ENCODE measurements at places on chromosomes 11 and 22.
A peak's percentile ranks its signal among the peaks of the same experiment; 100 is the strongest.

DNA sequence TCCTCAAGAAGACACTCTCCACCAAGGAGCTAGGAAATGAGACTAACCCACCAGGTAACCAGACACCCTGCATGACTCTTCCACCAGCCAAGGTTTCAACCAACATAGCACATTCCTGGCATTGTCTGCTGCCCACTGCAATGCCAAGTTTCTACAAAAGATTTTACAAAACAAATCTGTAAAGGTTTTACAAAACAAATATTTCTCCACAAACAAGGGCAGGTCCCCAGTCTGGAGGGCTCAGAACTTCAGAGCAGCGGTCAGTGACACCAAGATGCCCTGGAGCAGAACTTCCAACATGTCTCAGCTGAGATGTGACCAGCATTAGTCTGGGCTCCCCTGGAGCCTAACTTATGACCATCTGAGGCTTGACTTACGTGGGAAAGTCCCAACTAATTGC is 14.0 kb downstream of the GALNT18 start:
- no peak for DNase-seq

DNA sequence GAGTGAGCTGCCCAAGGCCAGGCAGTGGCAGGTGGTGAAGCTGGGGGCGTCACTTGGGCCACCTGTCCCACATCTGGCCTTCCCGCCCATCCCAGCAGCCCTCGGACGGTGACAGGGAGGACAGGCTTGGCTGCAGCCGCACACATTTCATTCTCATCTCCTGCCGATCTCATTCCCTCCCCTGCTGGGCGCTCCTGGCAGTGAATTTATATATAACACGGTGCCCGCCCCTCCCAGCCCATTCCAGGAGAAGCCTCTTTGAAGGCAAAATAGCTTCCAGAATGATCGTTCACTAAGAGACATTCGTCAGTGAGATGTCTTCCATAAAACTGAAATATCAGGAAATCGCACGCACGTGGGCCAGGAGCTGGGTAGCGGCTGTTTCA is 861.3 kb downstream of the TBC1D22A start:
- DNase-seq, result no peak

- DNase-seq, result no peak
Measured at GRCh38 chr22:41672780-41673509, 15.7 kb downstream of the SNU13 start.

DNA sequence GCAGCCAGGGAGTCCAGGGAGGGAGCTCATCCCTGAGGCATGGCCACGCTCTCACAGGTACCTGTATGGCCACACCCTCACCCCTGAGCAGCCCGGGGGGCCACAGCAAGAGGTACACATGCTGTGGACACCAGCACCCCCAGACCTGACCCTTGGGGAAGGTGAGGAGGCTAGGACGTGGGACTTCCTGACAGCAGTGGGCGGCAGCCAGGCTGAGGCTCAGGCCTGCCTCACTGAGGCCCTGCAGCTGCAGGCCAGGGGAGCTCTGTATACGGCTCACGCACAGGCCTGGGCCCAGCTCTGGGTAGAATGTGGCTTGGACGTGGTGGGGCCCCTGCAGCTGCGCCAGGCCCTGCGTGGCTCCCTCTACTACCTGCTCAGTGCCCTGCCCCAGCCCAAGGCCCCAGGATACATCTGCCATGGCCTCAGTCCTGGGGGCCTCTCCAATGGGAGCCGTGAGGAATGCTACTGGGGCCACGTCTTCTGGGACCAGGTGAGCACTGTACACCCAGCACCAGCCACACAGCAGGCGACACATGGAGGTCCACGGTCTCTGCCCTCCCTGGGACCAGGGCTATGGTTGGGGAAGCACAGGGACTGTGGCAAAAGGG is 1.8 kb downstream of the PGGHG start:
- DNase-seq, result no peak

DNA sequence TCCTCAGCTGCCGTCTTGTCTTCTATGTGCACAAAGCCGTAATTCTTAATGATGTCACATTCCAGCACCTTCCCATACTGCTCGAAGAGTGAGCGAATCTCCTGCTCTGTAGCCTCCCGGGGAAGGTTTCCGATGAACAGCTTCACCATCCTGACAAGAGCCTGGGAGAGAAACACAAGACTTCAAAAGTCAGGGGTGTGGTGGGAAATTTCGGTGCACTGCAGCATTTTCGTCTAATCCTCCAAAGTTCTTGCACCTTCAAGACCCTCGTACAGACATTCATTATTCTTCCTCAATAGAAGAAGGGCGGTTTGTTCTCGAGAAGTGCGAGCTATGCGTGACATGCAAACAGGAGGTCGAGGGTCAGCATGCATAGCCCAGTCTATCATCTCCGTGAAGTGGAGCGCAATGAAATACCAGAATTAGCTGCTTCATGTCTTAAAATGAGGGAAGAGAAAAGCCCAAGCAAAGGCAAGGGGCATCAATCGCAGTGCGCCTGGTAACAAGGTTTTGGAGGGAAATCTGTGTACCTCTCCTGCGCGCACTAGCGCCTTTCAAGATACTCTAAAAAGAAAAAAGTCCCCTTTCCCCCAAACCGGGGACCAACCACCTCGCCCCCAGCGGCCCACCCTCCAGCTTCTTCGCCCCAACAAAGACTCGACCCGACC is 622 bp downstream of the RBM4B start:
- no peak for DNase-seq

DNA sequence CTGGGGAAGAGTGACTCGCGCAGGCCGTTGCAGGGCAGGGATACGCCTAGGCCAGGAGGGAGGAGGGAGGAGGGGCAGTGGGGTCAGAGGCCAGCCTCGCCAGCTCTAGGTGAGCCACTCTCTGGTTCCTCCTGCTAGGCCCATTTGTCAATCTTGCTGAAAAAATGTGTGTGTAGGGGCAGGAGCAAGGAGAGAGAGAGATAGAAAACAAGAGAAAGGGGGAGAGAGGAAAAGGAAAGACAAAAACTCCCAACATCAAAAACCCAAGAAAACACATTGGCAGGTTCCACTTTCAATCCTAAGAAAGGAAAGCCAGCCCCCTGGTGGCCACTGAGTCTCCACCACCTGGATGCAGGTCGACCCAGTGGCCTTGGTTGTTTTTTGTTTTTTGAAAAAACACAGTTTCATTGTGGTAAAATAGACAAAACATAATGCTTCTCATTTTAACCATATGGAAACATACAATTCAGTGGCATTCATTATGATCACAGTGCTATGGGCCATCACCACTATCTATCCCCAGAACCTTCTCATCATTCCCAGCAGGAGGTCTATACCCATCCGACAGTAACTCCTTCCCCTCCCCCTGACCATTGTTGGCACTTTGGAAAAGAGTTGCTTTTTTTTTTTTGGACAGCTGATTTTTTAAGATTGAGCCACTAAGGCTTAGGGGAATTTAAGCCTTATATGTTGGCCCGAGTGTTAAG is 10.9 kb downstream of the OMP start:
- no peak for DNase-seq

GRCh38 chr11:35223371-35223796 is 84.4 kb downstream of the CD44 start:
- DNase-seq, result peak; percentile 25

DNA sequence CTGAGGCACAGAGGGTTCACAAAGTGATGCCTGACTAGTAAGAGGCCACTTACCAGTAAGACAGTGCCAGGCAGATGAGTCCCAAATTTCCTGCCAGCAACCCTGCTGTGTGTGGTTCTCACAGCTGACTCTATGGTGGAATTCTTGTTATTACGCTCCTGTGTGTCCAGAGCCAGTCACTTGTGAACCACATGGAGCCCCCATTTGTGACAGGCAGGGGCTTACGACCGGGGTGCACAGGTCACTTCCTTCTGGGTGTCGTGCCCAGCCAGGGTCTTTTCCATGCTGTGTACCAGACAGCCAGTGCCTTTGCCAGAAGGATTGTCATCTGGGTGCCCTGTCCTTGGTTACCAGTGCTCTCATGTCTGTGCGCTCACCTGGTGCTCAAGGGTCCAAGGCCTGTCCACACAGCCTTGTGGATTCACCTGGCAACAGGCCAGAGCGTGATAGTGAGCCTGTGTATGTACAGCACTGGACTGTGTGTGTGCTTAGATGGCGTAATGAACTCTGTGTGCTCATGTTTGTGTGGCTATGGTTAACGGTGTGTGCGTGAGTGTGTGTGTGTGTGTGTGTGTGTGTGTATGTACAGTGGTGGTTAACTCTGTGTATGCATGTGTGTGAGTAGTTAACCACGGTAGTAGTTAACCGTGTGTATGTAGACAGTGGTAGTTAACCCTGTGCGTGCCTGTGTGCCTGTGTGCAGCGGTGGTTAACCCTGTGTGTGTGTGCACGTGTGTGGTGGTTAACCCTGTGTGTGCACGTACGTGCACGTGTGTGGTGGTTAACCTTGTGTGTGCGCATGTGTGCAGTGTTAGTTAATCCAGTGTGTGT is 18.6 kb downstream of the GRAMD4 start:
- no peak for DNase-seq

GRCh38 chr22:27801616-27802345 is at the start of gene MN1:
Gene MN1, minus strand, starts transcription at chr22:27801756. Its CDS starts 1,213 bp downstream, at chr22:27800543.
- peak; percentile 65 for DNase-seq

DNA sequence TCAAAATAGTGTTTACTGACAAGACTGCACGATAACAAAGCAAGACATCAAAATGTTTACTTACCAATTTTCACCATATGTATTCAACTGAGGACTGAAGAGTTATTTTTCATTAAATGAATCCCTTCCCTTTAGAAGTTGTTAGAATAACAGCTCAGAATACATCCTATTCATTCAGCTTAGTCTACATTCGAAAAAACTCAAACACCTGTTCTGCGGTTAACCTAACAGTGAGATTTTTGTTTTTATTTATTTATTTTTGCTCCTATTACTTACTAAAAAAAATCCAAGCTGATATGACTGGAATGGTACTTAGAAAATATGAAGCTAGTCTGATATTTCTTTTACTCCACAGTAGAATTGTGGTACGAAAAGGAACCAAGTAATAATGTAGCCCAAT is 10.0 kb downstream of the KCNA4 start:
- no peak for DNase-seq

GRCh38 chr11:12523180-12523924 is 146.0 kb downstream of the PARVA start:
- no peak for DNase-seq

DNA sequence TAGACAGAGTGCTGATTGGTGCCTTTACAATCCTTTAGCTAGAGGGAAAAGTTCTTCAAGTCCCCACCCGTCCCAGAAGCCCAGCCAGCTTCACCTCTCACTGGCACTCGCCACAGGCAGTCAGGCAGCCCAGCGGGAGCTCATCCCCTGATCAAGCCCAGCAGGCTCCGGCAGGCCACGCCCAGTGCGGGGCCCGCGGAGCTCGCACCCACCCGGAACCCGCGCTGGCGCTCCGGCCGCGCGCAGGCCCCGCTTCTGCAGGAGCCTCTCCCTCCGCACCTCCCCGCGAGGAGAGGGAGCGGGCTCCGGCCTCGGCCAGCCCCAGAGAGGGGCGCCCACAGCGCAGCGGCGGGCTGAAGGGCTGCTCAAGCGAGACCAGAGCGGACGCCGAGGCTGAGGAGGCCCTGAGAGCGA is 202.4 kb upstream of the PDGFD start:
- no peak for DNase-seq

DNA sequence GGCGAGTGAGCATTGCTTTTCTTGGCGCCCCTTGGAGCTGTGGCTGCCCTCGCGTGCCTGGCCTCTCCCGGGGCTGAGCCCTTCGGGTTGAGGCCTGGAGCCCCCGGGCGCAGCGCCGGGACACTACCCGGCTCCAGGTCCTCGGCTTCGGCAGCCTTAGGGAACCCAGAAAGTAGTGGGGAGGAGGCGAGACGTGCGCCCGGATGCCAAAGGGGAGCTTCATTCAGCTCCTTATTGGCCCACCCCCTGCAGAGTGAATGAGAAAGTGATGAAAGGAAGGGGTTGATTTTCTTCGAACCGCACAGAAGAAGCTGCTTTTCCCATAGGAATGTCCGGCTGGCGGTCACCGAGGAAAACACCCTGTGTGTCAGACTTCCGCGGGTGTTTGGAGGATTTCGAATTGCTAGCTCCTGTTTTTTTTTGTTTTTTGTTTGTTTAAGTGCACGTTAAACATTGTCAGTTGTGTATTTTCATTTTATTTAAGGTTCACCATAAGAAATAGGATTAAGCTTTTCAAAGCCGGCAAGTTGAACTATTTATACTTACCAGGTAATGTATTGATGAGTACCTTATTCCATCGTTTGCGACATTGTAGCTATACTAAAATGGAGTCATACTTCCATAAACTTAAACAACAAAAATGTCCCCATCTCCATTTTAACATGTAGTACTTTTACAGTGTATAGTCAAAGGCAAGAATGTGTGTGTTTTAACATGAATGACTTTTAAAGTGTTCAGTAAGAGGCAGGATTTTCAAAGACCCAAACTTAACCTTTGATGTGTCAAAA is 841 bp upstream of the EIF4G2 start:
- peak; percentile 63 for DNase-seq

DNA sequence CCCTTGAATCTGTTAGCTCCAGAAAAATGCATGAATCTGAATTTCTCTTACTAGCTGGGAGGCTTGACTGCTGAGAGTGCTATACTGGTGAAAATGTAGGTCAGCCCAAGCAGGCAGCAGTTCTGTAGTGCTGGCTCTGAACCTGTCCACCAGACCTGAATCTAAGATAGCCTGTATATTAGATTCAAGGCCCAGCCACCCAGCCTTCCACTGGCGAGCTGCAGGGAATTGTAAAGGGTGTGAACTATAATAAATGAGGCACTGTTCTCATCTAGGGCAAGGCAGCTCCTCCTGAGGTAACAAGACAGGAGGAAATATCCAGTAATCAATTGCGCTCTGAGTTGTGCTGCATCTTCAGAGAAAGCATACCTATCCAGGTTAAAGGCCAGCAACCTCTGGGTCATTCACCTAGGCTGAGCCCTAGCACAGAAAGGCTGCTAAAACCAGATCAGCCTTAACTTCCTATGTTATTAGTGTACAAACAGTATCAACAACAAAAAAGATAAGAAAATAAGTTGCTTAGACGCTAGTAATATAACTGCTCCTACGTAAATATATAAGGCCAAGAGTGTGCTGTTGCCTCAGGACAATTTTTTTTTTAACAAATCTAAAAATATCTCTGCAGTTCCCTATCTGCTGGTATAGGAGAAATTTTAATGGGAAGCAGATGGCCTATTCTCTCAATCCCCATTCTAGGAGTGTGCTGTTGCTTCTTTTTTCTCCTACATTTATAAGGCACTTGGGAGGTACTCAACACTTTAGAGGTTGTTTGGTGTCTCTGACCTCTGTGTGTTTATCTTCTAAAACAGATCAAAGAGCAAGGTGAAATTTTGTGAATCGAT is 63.0 kb downstream of the RELT start:
- DNase-seq, result no peak

- no peak for DNase-seq
Measured at GRCh38 chr11:62472063-62472884, 53.4 kb downstream of the SCGB1A1 start.

Measured in anterior cingulate cortex (tissue), 58 donors.